Inflammatory macrophage treated with lipopolysaccharide for 4 hours (primary cell): ENCODE measurements at places on chromosomes 5 and 9.

- DNase-seq: no peak
Observed at GRCh38 chr9:95008151-95008771, 281.8 kb downstream of the AOPEP start.

DNA sequence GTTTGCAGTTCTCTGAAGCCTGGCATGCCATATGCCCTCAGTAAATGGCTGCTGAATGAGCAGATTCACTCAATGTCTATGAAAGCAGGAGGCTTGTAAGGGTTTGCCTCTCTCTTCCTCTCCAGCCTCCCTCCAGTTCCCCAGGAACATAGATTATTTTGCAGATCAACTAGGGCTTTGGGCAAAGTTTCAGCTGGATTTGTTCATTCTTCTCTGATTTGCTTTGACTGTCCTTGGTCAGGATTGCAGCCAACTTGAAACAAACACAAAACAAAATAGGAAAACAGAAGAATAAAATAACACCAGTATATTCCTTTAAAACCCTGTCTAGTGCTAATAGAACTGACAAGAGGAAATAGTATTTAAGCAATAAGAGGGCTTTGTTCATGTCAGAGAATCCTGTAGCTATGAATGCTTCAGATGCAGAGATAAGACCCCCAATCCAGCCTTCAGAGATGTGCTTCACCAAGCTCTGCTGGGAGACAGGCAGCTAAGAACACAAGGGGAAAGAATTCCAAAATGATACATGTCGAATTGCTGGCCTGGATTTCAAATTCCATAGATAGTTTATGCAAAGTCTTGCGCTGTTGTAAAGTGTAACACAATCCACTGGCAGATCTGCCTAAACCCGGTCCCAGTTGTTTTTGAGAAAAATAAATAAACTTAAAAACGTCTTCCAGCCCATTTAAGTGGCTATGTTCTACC is 174.3 kb downstream of the PAPPA start:
- DNase-seq: no peak

- DNase-seq: no peak
Observed at GRCh38 chr9:126701813-126702140, 88.0 kb downstream of the LMX1B start.

DNA sequence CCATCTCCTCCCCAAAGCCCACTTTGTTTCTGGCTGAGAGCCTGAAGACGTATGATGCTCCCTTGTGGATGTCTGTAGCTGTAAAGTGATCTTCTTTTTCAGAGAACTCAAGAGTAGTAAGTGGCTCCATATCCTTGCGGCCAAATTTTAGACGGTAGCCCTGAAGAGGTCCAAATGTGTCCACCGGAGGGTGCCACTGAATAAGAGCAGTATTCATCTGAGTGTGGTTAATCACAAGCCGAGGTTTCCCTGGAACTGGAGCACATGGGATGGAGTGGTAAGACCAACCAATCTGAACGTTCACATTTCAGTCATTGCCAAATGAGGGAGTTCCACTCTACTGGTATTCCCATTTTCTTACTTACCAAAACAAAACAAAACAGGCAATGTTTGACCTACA is 686.5 kb upstream of the DMAC1 start:
- no peak for DNase-seq

- DNase-seq: no peak
Observed at GRCh38 chr5:1542781-1543180, 19.0 kb upstream of the LPCAT1 start.

- no peak for DNase-seq
Observed at GRCh38 chr9:15480028-15480427, 30.7 kb downstream of the PSIP1 start.
